ENCODE measurements at places on chromosomes 2 and 18. TPM values are rescaled to one million over a fixed set of nuclear protein-coding genes. Genes with fewer than 3 reads are reported as not detected.

The PRR30 gene
- not detected for total RNA-seq

The TMSB10 gene
- total RNA-seq: 11,022 TPM

The CROCC2 gene
- total RNA-seq: 0.26 TPM

The SFTPB gene
- total RNA-seq: not detected

The CIDEA gene
- total RNA-seq: not detected

The SERPINB3 gene
- 22.4 TPM for total RNA-seq

The NYAP2 gene
- not detected for total RNA-seq

The LDLRAD4 gene
- not detected for total RNA-seq

The POMC gene
- total RNA-seq: 0.64 TPM

DNA sequence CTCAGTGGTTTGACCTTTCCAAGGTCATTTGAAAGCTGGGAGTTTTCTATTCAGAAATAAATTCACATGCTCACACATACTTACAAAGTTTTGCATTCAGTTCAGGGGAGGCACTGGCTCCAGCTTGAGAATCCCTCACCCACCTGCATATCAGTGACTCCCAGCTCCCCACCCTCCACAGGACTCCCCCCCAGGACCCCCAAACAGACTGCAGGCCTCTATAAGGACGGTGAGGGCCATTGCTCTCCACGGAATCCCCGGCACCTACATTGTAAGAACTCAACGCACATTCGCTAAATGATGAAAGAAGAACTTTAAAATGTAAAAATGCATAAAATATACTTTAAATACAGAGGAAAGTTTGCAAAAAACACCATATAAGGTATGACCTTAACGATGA is 97.2 kb upstream of the TEX51 start:
- DNase-seq: no peak

- DNase-seq: no peak
Observed at GRCh38 chr2:11980809-11981208, 234.4 kb downstream of the LPIN1 start.

- DNase-seq: no peak
Observed at GRCh38 chr18:49073437-49073836, 122.7 kb upstream of the SMAD7 start.

DNA sequence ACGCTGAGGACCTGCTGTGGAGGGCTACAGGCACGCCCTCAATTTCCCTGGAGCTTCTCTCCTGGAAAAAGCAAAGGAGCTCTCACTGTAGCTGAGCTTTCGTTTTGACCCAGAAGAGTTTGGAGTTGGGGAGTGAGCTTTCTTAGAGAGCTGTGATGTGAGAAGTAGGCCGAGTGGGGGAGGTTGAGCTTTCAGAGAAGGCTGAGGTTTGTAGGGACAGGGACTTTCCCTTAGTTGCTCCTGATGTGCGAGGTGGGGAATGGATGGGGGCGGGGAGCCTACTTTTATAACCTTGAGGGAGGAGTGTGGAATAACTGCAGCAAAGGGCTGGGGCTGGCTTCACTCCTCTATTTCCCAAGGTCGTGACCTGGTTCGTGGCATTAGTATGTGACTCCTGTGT is 47.1 kb downstream of the ZNF532 start:
- DNase-seq: no peak

GRCh38 chr2:20307311-20307710 is 43.3 kb downstream of the PUM2 start:
- DNase-seq: no peak

DNA sequence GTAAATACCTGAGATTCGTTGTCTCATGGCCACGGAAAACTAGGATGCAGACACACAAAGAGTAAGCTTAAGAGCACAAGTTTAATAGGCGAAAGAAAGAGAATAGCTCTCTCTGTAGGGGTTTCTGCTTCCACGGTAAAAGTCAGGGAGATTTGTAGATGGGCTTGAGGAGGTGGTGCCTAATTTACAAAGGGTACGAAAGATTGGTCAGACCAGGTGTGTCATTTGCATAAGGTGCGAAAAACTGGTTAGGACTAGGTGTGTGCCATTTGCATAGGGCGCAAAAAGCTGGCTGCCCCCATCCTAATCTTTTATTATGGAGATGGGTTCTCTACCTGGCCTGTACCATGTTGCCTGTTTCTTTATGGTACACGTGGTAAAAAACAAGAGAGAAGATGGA is 170.5 kb upstream of the DOK6 start:
- DNase-seq: no peak

- no peak for DNase-seq
Observed at GRCh38 chr2:165970663-165971062, 17.1 kb upstream of the TTC21B start.

Data from bronchial epithelial cell (primary cell).